ENCODE measurements at places on chromosomes 7 and 10. TPM values are rescaled to one million over a fixed set of nuclear protein-coding genes. Genes with fewer than 3 reads are reported as not detected.

The H2AZ2 gene
- total RNA-seq = 246 TPM

The IGFBP1 gene
- total RNA-seq = 0.31 TPM

The NPFFR1 gene
- 0.31 TPM for total RNA-seq

The SYT15 gene
- total RNA-seq = 0.47 TPM

The GPR158 gene
- total RNA-seq = 6.1 TPM

The MACC1 gene
- 0.16 TPM for total RNA-seq

The SLC35G1 gene
- 5.9 TPM for total RNA-seq

The MET gene
- 65.5 TPM for total RNA-seq

The LRRC61 gene
- 11.7 TPM for total RNA-seq

The BMPER gene
- 4.5 TPM for total RNA-seq

The CDK1 gene
- 21.7 TPM for total RNA-seq

The SMKR1 gene
- 2.3 TPM for total RNA-seq

The CAV1 gene
- 12.0 TPM for total RNA-seq

The ACTA2 gene
- 14.3 TPM for total RNA-seq

The MICU1 gene
- 66.8 TPM for total RNA-seq

The GATA3 gene
- total RNA-seq = not detected

The SLC13A1 gene
- total RNA-seq = not detected

The SPDYE2B gene
- not detected for total RNA-seq

The PRSS37 gene
- not detected for total RNA-seq

The TMEM196 gene
- 10.1 TPM for total RNA-seq

The HECTD2 gene
- 80.8 TPM for total RNA-seq

The XRCC2 gene
- total RNA-seq = 2.0 TPM

The PILRA gene
- total RNA-seq = 1.1 TPM

The FFAR4 gene
- total RNA-seq = not detected

The CPN1 gene
- not detected for total RNA-seq

The INMT gene
- total RNA-seq = 0.16 TPM

Measured in occipital lobe (tissue), 3 donors.